ENCODE measurements at places on chromosomes 2 and 18. TPM values are rescaled to one million over a fixed set of nuclear protein-coding genes. Genes with fewer than 3 reads are reported as not detected.

- no peak for DNase-seq
These were observed 1640.8 kb upstream of the PIK3C3 start for GRCh38 chr18:40314199-40314598.

- peak; percentile 47 for DNase-seq
These were observed 49.5 kb downstream of the C2orf42 start for GRCh38 chr2:70141212-70141901.

The VPS4B gene
- total RNA-seq = 61.3 TPM

DNA sequence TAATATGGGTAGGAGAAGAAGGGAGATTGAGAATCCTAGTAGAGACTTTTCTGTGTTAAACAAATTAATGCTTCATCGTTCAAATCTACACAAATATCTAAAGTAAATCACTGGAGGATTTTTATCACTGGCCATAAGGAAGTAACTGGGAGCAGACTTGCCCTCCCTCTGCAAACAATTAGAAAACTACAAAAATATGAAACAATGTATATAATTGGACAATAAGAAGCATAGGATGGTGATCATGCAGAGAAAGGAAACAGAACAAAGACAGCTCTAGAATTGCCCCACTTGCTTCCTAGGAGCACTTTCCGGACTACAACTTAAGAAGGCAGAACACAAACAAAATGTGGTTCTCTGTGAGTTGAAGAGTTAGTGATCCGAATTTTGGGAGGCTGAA lies 452.7 kb upstream of the KLHL29 start:
- no peak for DNase-seq

All from T-helper 17 cell (primary cell).